ENCODE measurements at places on chromosomes 13 and 19. TPM values are rescaled to one million over a fixed set of nuclear protein-coding genes. Genes with fewer than 3 reads are reported as not detected.

The MAP4K1 gene
- 7.0 TPM for polyA plus RNA-seq

The TSHZ3 gene
- 1.9 TPM for polyA plus RNA-seq

The NAXD gene
- 28.6 TPM for polyA plus RNA-seq

The ZNF558 gene
- 11.3 TPM for polyA plus RNA-seq

The ATXN8OS gene
- polyA plus RNA-seq, result not detected

The COPE gene
- polyA plus RNA-seq, result 365 TPM

The FUT6 gene
- polyA plus RNA-seq, result 0.67 TPM

The ZNF682 gene
- polyA plus RNA-seq, result 2.0 TPM

The PRKCG gene
- polyA plus RNA-seq, result 0.02 TPM

The SLC7A9 gene
- 0.35 TPM for polyA plus RNA-seq

The DAND5 gene
- 0.14 TPM for polyA plus RNA-seq

The SKA3 gene
- 0.50 TPM for polyA plus RNA-seq

- DNase-seq, result no peak
Measured at GRCh38 chr13:28741084-28741491, 22.3 kb upstream of the SLC46A3 start.

GRCh38 chr13:23986619-23987018, 89.3 kb upstream of the C1QTNF9B start:
- DNase-seq, result peak; percentile 58

GRCh38 chr13:100664171-100664900, 10.3 kb downstream of the TMTC4 start:
- DNase-seq, result no peak

DNA sequence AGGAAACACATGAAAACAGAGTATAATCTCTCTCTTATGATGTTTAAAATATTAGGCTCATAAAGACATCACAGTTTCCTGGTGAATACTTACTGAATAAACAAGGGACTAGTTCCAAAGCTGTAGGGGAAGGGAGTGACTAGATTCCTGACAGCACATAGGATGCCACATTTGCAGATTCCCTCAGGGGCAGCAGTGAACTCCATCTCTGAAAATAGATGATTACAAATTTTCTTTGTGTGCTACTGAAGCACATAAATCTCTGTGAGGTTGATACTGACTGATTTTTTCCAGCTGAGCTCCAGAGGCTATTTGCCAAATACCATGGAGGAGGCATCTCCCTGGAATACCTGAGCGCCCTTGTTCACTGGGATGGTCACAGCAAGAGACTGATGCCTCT, 77.3 kb downstream of the FGF9 start:
- DNase-seq, result peak; percentile 39

GRCh38 chr19:44707794-44708193, 8.8 kb downstream of the CEACAM16 start:
- no peak for DNase-seq

GRCh38 chr19:32599258-32599657, 18.3 kb downstream of the PDCD5 start:
- DNase-seq, result no peak

GRCh38 chr13:113152984-113153809, 5.3 kb upstream of the PROZ start:
- DNase-seq, result peak; percentile 40

- DNase-seq, result no peak
Measured at GRCh38 chr19:14495672-14496028, 277 bp downstream of the GIPC1 start.

- DNase-seq, result no peak
Measured at GRCh38 chr19:2977746-2978138, 378 bp downstream of the TLE6 start.

DNA sequence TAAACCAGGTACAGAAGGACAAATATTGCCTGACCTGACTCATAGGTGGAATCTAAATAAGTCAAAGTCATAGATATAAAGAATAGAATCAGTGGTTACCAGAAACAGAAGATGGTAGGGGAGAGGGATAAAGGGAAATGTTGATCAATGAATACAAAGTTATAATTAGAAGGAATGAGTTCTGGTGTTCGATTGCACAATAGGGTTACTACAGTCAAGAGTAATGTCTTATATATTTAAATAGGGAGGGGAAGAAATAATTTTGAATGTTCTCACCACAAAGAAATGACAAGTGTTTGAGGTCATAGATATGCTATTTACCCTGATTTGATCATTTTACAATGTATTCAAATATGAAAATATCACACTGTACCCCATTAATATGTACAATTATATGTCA, 1541.2 kb downstream of the SLITRK1 start:
- no peak for DNase-seq

DNA sequence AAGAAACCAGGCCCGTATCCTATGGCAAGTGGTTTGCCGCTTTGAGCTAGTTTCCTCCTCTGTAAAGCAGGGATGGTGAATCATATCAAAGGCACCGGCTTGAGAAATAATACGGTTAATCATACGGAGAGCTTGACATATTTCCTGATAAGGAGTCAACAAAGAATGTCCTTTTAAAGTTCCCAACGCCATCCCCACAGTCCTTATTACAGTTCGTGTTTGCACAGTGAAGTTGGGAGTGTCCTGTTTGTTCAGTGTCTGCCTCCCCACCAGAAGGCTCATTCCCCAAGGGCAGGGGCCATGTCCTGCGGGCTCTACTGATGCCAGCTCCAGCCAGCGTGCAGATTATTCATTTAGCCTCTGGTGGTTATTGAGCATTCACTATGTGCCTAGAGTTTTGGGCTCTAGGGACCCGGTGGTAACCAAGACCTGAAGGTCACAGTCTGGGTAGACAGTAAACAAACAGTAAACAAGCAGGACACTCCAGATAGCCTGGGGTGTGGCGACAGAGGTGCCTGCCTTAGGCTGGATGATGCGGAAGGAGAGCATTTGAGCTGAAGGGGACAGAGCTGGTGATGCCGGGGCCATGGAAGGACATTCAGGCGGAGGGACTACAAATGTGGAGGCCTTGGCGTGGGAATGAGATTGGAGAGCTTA, 6.3 kb downstream of the GRAMD1A start:
- DNase-seq, result peak; percentile 38

DNA sequence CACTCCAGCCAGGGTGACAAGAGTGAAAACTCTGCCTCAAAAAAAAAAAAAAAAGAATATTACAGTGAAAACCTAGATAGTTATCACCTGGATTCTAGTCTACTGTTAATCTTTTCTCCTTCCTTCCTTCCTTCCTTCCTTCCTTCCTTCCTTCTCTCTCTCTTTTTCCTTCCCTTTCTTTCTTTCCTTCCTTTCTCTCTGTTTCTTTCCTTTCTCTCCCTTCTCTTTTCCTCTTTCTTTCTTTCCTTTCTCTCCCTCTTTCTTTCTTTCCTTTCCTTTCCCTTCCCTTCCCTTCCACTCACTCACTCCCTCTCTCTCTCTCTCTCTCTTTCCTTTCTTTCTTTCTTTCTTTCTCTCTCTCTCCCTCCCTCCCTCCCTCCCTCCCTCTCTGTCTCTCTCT, 9.6 kb upstream of the TTYH1 start:
- DNase-seq, result no peak

GRCh38 chr13:60402022-60402421, 5.0 kb downstream of the TDRD3 start:
- no peak for DNase-seq

GRCh38 chr19:3868770-3869456, at the start of gene ZFR2:
ZFR2 (minus strand) TSS chr19:3869038; CDS start chr19:3869017, 21 bp downstream.
- DNase-seq, result no peak

DNA sequence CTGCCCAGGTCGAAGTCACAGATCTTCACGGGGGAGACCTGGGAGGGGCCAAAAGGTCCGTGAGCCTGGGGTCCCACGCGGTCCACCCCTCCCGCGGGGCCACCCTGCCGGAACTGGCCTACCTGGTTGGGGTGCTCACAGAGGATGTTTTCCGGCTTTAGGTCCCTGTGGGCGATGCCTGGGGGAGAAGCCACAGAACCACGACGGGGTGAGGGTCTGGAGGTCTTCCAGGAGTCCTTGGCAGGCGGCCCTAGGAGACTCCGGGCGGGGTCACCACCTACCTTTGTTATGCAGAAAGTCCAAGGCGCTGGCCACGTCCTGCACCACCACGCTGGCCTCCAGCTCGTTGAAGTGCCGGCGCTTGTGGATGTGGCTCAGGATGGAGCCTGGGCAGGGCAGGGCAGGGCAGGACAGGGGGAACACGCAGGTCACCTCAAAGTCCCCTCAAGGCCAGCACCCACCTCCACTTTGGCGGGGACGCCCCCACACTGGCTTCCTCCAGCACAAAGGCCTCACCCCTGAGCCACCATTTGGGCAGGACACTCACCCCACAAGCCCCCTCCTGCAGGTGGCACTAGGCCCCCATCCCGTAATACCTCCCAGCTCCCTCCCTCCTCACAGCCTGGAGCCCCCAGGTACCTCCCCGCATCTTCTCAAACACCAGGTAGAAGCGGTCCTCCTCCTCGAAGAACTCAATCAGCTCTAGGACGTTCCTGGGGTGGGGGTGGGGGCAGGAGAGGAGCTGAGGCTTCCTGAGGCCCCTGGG, 8.4 kb downstream of the MKNK2 start:
- no peak for DNase-seq

- DNase-seq, result no peak
Measured at GRCh38 chr19:51891193-51891747, 3.5 kb upstream of the ZNF577 start.

GRCh38 chr19:55015126-55015525, 22.9 kb downstream of the GP6 start:
- no peak for DNase-seq

DNA sequence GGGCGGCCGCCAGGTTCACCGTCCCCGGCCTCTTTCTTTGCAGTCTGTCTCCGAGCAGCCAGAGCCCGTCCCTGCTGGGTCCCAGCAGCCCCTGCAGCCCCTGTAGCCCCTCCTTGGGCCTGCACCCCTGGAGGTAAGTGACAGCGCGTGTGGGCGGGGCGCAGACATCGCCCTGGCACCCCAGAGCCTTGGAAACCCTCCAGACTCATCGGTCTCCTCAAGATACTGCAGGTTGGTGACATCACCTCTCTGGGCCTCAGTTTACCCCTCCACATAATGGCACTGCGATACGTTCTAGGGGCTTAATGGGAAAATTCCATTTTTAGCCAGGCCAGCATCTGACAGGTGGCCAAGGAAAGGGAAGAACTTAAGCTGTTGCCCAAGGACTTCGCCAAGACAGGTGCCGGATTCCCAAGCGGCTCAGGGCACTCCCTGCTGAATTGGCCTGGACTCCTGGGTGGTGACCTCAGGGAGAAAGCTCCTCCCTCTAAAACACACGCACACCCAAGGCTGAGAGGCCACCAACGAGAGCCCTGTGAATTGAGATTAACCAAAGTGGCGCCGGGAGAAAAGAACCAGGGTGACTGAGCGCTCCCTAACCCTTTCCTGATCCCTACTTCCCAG, 13.1 kb downstream of the MAST3 start:
- DNase-seq, result no peak

DNA sequence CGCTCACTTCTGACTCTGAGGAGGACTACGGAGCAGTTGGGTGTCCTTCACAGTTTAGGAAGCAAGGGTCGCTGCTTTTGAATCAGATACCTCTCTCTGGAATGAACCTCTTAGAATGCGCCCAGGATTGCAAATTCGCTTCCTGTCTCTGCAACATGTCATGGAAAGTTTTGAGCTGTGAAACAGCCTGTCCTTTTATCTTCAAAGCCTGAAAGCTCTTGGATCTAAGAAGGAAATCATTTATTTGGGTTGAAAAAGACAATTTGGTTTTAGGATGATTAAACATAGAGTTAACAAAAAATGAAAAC, 134.1 kb downstream of the KATNAL1 start:
- no peak for DNase-seq

- no peak for DNase-seq
Measured at GRCh38 chr13:45548281-45548680, 67.3 kb downstream of the ERICH6B start.

- no peak for DNase-seq
Measured at GRCh38 chr19:35671818-35672217, 5.5 kb downstream of the UPK1A start.

- no peak for DNase-seq
Measured at GRCh38 chr13:94033098-94033497, 446.4 kb downstream of the DCT start.

DNA sequence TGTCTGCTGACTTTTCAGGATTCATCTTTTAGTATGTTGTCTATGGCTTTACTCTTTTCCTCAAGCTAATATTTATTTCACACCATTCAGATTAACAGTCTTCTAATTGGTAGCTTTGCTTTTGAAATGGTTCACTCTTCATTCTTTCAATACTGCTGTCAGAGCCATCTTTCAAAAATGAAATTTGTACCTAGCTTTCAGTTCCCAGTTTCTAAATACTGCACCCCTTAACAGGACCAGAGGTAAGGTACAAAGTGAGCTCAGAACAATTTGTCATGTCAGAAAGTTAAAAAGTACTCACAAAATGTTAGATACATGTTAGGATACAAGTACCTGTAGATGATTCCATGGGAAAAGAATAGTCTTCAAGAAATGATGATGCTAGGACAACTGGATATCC, 83.0 kb downstream of the FNDC3A start:
- DNase-seq, result no peak

- no peak for DNase-seq
Measured at GRCh38 chr13:80931118-80931517, 590.2 kb upstream of the SPRY2 start.

- no peak for DNase-seq
Measured at GRCh38 chr13:27522847-27523246, 72.5 kb upstream of the MTIF3 start.

GRCh38 chr19:3405261-3405653, 38.9 kb downstream of the NFIC start:
- no peak for DNase-seq

DNA sequence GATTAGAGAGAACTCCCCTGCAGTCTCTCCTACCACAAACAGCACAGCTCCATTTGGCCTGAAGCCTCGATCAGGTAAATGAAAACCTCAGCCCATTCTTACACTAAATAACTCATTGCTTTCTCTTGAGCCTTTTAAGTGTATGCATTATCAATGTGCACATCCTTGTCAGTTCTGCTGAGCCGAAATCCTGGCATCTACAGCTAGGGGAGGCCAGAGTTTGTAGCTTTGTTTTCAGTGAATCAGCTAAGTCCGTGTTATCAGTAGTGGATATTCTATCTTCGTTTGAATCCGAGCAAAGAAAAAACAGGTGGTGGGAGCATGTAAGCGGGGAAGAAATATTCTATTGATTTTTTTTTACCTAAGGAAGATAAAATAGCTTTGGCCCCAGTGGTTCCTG, 84.4 kb downstream of the ESD start:
- no peak for DNase-seq

GRCh38 chr19:46495786-46496099, at the start of gene PNMA8B:
PNMA8B (minus strand) TSS chr19:46495867; CDS start chr19:46495465, 402 bp downstream.
- DNase-seq, result peak; percentile 95

- no peak for DNase-seq
Measured at GRCh38 chr13:40189426-40189825, 477.0 kb downstream of the FOXO1 start.

GRCh38 chr13:110317496-110318195, 10.6 kb downstream of the COL4A2 start:
- no peak for DNase-seq

DNA sequence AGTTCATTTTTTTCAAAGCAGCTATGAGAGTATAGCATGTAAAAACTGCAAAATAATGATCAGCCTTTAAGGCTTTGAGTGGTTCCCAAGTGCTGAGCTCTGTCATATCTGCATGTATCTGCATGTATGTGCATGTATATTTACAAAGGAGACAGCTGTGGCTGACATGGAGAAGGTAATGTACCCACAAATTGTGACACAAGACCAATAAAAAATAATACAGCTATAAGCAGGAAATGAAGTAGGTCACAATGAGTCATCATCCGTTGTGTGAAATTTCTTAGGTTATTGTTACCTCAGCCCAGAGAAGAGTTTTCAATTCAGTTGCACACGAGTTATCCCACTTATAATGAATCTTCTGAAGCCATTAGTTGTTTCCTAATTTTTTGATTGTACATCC, 60.9 kb upstream of the MED4 start:
- DNase-seq, result no peak

GRCh38 chr13:28438598-28439334, 56.2 kb downstream of the FLT1 start:
- DNase-seq, result no peak
